ENCODE measurements at places on chromosomes 3 and 15.

GRCh38 chr3:163890661-163891060, 1187.6 kb downstream of the SI start:
- DNase-seq, result no peak

- no peak for DNase-seq
Measured at GRCh38 chr3:61277411-61277810, 26.2 kb upstream of the FHIT start.

GRCh38 chr15:44010089-44010488, 183.3 kb downstream of the WDR76 start:
- DNase-seq, result no peak

- no peak for DNase-seq
Measured at GRCh38 chr3:54668236-54668635, 259.6 kb downstream of the LRTM1 start.

DNA sequence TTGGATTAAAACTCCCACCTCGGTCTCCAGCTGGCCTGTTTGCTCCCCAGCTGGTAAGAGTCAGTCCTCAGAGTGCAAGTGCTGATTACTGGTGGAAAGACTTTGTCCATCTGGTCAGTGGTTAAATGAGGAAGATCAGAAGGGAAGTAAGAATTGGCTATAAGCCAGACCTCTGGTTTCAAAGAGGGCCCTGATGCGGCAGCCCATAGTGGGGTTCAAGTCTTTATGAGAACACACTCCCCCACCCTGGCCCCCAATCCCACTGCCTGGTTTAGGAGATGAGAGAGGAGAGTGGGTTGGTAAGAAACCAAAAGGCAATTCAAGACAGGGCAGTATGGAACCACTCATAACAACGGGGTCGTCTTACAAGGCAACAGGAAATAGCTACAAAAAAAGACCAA, 65.0 kb downstream of the FRMD4B start:
- DNase-seq, result no peak

DNA sequence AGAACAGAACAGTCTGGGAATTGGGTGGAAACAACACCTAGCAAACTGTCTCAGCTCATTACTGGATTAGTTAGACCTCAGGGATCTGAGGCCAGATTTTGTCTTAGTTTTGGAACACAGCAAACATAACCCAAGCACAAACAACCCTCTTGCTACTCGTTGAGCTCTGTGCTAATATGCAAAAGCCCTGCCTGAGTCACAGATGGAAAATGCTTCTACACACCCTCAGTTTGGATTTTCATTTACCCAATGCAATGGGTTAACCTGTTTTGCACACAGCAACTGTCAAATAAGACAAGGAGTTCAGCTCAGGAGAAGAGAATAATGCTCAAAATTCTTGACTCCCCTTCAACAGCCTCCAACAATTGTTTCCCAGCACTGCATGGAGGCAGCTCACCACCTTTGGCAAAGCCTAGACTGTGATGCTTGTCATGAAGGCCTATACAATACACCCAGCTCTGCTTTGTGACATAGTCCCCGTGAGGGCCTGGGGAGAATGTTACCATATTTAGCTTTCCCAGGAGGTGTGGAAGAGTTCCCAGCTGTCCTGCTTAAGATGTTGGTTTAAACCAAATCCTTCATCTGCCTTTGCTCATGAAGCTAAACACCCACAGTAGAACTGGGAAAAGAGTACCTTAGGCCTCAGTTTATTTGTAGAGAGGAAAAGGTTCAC, 68.9 kb upstream of the MNS1 start:
- DNase-seq, result no peak

DNA sequence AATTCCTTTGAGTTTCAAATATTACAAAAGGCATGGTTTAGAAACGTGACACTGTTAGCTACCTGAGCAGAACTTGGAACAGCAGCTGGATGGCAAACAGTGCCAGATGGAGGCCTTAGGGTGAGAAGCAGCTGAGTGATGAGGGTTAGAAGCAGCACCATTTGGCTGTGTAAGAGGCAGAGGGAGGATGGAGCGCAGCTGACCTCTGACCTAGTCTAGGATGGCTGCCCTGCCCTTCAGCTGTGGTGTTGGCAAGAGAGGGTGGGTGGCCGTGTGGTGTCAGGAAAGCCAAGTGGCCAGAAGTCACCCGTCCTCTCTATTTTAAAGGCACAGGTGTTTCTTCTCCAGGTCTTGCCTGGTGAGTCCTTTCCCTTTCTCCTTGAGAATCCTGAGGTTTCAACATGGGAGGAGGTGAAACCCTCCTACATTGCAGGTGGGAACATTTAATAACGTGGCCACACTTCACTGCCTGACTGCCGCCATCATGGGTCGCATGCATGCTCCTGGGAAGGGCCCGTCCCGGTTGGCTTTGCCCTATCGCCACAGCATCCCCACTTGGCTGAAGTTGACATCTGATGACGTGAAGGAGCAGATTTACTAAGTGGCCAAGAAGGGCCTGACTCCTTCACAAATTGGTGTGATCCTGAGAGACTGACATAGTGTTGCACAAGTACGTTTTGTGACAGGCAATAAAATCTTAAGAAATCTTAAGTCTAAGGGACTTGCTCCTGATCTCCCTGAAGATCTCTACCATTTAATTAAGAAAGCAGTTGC, 17.6 kb downstream of the BCL2L10 start:
- no peak for DNase-seq

- no peak for DNase-seq
Measured at GRCh38 chr3:152413240-152413639, 144.5 kb downstream of the MBNL1 start.

DNA sequence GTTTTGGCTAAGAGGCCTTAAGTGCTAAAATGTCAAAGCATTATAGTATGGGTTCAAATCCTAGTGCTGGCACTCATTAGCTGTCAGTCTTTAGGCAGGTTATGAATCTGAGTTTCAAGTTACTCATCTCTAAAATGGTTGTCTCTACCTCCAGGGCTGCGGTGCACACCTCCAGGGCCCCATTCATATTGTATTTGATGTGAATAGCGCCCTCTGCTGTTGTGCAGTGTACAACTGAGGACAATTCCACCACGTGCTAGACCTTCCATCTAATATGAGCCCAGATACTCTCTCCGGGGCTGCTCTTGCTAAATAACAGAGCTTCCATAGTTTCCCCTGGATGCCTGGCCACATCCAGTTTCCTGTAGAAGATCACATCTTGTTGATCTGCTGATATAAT, 54.3 kb downstream of the OXNAD1 start:
- DNase-seq, result peak; percentile 75

DNA sequence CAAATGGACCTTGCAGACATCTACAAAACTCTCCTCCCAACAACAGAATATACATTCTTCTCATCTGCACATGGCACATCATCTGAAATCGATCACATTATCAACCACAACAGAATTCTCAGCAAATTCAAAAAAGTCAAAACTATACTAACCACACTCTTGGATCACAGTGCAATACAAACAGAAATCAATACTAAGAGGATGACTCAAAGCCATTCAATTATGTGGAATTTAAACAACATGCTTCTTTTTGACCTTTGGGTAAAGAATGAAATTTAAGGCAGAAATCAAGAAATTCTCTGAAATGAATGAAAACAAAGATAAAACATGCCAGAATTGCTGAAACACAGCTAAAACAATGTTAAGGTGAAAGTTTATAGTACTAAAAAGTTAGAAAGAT, 358.1 kb downstream of the NSUN3 start:
- DNase-seq, result no peak

DNA sequence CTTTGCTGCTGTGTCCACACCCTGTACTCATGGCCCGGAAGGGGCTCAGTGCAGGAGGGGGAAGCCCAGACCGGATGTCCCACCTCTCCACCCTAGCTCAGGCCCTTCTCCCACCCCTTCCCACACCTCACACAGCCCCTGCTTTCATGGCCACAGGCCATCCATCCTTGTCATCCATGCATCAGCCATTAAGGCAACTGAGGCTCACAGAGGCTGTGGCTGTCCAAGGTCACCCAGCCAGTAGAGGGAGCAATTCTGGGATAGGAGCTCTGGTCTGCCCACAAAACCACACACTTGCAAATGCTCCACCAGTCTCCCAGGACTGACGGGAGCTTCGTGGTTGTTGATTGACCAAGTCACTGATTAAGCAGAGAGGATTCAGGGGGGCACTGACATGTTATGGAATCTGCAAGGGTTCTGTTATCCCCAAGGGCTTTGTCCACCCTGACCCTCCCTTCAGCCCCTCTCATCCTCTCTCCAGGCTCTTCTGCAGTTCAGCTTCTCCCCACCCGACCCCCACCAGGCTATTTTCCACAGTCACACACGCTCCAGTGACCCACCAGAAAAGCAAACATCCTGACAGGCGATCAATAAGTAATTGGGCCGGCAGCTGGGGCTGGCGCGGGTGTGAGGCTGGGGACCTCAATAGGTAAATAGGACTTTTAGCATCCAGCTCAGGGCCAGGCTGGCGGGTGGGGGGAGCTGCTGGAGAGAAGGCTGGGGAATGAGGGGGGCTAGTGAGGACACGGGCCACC, 15.1 kb downstream of the LINGO1 start:
- no peak for DNase-seq

GRCh38 chr3:160545504-160545871, 19.9 kb downstream of the KPNA4 start:
- DNase-seq, result no peak

- DNase-seq, result no peak
Measured at GRCh38 chr3:138912237-138912636, 34.7 kb downstream of the FOXL2 start.

DNA sequence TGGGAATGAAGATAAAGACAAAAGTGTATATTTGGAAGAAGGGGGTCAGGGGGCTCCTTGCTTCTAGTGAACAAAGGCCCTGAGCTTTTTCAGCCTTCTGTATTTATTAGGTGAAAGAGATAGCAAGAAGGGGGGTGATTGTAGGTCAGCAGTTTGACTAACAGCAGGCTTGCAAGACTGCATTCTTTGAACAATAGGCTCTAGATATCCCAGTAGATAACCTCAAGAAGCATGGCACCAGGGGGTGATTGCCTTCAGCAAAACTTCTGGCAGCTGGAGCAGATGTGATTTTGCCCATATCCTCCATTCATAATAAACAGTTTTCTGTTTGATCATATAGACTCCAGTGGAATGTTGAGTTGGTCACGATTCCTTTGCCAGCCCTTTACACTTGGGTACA, 31.7 kb upstream of the GOLIM4 start:
- DNase-seq, result no peak

DNA sequence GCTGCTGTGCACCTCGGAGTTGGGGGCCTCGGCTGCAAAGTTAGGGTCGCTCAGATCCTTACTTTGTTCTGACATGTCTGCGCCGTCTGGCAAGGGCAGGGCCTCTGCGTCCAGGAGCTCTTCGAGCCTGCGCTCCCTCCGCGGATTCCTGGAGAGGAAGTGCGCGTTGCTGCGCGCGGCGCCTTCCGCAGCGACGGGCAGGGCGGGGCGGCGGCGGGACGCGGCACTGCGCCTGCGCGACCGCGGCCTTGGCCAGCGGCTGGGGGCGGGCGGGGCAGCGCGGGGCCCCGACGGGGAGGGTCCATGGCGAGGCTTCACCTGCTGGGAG, at the start of gene NDN:
TSS of gene NDN (minus strand) at position 163 of the 328 bp plus-strand sequence. CDS start at position 75, 88 bp downstream.
- DNase-seq, result no peak

- no peak for DNase-seq
Measured at GRCh38 chr15:31577108-31577507, 250.5 kb downstream of the KLF13 start.

DNA sequence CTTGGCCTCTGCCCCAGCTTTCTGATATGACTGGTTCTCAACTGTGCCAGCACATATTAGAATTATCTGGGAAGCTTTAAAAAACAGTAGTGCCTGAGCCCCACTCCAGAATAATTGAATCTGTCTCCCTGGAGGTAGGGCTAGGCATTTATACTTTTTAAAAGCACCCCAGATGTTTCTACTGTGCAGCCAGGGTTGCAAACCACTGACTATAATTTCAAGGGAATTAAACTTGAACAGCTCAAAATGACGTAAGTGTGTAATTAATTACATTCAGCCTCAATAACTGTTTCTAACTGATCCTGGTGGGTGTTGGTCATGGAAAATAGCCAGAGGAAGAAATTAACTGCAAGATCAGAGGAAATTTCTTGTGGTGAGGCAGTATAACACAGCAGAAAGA, 4.4 kb upstream of the IRAK2 start:
- DNase-seq, result no peak

DNA sequence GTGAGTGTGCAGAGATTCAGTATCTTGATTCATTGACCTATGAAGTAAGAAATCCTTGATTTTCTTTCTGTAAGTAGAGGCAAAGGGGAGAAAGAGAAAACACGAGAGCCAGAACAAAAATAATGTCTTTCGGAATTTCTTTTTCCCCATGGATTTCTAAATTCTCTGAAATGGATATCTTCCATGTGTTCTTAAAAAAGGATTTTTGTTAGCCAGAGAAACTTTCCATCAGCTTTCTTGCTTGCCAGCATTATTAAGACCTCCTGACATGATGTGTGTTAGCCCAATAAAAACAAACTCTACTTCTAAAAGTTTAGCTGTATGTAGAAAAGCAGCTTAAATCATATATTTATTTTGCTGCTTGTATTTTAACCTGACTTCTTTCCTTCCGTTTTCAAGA, 122.3 kb upstream of the AADACL2 start:
- DNase-seq, result no peak

DNA sequence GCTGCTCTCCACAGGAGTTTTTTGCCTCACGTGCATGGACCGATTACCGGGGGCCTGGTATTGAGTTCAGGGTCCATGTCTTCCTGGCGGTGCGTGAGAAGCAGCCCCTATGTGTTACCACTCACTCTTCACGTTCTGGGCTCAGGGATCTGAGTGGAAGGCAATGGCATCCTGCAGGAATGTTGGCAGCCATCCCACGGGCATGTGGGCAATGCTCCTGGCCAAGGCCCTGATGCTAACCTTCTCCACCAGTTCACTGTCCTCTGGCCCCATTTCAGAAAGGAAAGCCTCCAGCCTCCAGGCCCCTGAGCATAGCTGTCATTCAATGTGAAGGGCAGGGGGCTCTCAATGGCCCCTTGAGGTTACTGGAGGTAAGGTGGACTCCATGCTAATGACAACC, 43.0 kb upstream of the KY start:
- no peak for DNase-seq

- DNase-seq, result no peak
Measured at GRCh38 chr3:10532939-10533736, 27.8 kb upstream of the ATP2B2 start.

DNA sequence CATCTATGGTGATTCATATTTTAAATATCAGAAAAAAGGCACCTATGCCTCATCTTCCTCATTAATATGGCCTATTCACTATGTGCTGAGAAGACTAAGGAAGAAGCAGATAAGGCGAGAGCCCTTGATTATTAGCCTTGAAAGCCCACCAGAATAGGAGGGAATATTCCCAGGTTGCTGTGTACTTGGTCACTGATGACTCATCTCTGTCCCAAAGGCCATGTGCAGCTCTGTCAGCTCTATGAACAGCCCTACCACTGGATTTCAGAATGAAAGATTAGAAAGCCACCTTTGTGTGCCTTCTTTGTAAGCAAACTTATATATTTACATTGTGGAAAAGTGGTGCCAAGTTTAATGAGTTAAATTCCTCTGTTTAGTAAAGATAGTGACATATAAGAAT, 211.5 kb downstream of the NFKBIZ start:
- DNase-seq, result no peak

DNA sequence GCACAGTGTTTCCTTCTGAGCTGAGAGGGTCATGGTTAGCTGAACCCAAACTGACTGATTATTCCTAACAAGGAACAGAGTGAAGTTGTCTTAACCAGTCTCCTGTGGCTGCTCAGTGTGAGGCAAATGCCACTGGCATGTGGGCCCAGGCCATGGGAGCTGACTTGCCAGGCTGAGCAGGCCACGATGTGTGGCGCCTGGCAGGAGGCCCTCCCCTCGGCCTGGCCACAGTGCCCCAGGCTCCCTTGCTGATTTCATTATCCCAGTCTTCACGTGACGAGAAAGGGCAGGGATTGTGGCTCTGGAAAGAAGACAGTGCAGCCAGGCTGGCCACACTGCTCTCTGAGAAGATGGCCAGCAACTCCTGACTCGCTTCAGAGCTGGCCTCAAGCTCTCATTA, 58.8 kb downstream of the SLCO2A1 start:
- no peak for DNase-seq

GRCh38 chr3:66038726-66039589, at the start of gene MAGI1:
Gene MAGI1, minus strand, starts transcription at chr3:66038918. Its CDS starts 610 bp downstream, at chr3:66038308.
- DNase-seq, result no peak

All from stimulated activated CD4-positive, alpha-beta T cell treated with anti-CD3 and anti-CD28 coated beads, TNF-alpha, amount 100 ng/mL, for 48 hours (primary cell).